Naive thymus-derived CD8-positive, alpha-beta T cell (primary cell): ENCODE measurements at places on chromosomes 11 and 22. TPM values are rescaled to one million over a fixed set of nuclear protein-coding genes. Genes with fewer than 3 reads are reported as not detected.

Gene HEPHL1
- not detected for total RNA-seq

DNA sequence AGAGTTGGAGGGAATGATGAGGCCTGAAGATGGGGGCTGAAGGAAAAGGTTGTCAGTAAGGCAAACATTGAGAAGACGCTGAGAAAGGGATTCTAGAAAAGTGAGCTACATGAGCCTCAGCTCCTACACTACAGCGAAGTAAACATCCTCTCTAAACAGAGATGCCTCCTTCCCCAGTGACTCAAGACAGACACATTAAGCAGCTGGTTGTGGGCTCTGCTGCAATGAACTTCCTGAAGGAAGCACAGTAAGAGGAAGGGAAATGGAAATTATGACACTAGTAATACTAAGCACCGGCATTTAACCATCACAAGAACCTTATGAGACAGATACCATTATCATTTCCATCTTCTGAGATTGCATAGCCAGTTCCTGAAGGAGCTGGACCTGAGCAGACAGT lies 190.5 kb downstream of the C11orf87 start:
- no peak for DNase-seq

GRCh38 chr22:44275631-44275995 lies 37.1 kb downstream of the SHISAL1 start:
- no peak for DNase-seq

Gene CD81
- 83.1 TPM for total RNA-seq

- no peak for DNase-seq
Observed at GRCh38 chr11:107496011-107496410, 38.4 kb upstream of the CWF19L2 start.

Gene MAPK8IP2
- total RNA-seq = 0.22 TPM

- DNase-seq = no peak
Observed at GRCh38 chr11:67389477-67389876, 2.3 kb upstream of the RAD9A start.

DNA sequence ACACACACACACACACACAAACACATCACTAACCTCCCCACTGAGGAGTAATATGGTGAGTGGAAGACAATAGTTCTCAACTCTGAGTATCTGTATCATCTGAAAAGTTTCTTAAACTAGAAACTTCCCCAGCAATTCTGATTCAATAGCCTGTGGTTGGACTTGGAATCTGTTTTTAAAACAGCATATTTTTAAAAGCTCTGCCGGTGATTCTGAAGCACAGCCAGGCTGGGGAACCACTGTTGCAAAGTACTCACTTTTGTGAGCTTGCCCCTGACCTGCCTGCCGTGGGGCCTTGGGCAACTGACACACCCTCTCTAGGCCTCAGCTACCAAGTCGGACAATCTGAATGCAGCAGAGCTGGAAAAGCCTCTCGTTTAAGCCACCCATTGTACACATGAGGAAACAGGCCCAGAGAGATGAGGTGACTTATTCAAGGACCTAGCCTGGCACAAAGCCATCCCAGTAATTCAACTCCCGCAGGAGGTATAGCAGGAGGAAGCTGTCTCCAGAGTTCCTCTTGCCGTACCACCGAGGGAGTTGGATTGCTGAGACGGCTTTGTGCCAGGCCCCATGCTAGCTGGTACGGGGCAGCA lies 8.9 kb downstream of the SLC15A3 start:
- DNase-seq = no peak

Gene NDUFV1
- total RNA-seq = 197 TPM

DNA sequence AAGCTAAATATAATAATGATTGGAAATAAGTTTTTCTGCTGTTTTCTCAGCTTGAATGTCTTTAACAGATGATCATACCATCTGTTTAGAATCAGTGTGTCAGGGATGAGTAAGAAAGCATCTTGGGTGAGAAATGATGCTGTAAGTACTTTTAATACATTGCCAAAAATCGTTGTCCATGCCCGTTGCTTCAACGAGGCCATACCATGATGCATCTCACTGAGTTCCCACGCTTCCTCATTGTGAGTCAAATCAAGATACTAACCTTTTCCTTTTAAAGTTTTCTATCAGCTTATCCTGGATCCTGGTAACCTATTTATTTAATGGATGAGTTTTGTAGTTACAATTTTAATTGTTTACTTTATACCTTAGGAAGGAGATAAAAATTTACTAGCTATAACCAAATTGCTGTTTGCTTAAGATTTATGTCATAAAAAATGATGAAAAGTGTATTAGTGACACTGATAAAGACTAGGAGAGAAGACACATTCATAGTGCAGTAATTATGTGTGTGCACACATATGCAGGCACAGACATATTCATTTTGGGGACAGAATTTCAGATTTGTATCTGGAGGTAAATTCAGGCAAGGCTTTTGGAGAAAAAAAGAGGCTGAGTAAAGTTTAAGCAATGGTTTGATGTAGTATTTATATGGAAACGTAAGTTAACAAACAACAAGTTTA lies 154.8 kb downstream of the UVRAG start:
- DNase-seq = no peak

GRCh38 chr22:28710576-28711191 lies 30.9 kb downstream of the CHEK2 start:
- no peak for DNase-seq

GRCh38 chr11:10823152-10823579 lies 14.4 kb upstream of the EIF4G2 start:
- no peak for DNase-seq

DNA sequence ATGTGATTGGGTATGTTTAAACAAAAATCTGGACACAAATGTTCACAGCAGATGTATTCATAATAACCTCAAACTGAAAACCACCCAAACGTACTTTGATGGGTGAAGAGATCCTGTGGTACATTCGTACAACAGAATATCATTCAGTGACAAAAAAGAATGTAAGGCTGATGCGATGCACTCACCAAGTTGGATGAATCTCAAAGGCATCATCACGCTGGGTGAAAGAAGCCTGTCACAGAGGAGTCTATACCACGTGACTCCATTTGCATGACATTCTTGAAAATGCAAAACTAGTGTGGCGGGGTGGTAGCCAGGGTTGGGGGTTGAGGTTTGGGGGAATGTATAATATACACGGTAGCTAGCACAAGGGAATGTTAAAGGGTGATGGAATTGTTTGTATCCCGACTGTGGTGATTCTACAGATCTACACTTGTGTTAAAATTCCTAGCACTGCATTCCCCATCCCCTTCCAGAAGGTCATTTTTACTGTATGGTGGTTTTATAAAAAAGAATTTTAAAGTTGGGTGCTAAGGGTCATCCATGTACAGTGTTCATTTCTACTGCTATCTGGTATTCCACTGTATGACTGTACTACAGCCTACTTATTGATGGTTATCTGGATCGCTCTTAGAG lies 35.0 kb upstream of the SLC25A1 start:
- no peak for DNase-seq
